ENCODE measurements at places on chromosomes 11 and 22.

DNA sequence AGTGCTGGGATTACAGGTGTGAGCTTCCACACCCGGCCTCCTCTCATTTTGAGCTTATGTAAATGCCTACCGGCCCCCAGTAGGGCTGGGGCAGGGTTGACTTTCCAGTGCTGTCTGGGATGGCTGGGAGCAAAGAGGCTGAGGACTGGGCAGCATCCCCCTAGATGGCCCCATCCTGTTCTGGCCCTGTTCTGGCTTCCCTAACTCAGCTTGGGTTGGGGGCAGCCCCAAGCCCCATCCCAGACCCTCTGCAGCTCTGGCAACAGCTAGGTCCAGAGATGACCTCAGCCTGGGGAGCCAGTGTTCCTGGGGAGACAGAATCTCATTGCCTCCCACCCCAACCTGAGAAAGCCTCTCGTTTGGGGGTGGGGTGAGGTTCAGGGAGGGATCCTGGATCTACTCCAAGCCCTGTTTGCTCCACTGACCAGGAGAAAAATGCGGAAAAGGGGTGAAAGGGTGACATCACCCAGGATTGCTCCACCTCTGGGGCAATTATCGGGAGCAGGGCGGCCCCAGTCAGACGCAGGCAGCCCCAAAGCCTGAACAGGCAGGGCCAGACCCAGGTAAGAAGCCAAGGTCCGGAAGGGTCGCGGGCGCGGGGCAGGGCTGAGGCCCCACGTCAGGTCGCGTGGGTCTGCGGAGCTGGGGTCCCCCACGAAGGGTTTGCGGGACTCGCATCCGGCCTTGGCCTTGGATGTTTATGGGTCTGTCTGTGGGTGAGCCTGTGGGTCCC lies at the start of gene PNPLA2:
TSS of gene PNPLA2 (plus strand) at position 519 of the 733 bp plus-strand sequence. CDS start 805 bp downstream, outside the sequence.
- no peak for DNase-seq

- DNase-seq: no peak
These were observed 685.2 kb upstream of the CHORDC1 start for GRCh38 chr11:90908074-90908473.

DNA sequence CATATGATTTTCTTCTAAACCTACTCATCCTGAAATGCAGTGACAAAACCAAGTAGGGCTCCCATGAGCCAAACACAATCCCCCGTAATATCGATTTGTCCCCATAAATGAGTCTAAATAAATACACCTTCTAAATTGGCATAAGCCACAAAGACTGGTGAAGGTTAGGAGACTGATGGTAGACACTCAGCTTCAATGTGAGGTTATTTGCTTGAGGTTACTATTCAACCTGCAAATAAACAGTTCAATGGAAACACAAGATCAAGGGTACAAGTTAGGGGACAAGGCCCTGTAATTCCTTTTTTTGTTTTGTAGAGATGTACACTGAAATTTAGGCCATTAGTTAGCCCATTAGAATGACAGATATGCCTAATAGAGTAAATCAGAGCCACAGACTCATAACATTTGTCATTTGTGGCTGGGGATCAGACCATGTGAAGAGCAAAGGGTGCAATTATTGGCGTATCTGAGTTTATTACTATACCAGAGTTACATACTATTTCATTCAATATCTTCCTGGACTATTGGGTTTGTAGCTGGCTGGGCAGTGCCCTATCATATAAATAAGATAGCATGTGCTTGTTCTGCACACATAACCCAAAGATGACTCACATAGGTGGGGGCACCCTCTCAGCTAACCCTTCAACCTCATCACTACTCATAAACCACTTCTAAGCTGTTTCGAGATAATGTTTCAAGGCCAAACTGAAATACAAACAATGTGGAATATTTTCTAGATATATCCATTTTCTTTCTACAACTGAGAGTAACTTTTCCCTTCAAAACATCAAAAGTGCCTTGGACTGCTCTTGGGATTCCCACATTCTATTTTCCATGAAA lies 695.3 kb downstream of the KCNA4 start:
- no peak for DNase-seq

- DNase-seq: no peak
These were observed 452.4 kb upstream of the DDI1 start for GRCh38 chr11:103584021-103584420.

DNA sequence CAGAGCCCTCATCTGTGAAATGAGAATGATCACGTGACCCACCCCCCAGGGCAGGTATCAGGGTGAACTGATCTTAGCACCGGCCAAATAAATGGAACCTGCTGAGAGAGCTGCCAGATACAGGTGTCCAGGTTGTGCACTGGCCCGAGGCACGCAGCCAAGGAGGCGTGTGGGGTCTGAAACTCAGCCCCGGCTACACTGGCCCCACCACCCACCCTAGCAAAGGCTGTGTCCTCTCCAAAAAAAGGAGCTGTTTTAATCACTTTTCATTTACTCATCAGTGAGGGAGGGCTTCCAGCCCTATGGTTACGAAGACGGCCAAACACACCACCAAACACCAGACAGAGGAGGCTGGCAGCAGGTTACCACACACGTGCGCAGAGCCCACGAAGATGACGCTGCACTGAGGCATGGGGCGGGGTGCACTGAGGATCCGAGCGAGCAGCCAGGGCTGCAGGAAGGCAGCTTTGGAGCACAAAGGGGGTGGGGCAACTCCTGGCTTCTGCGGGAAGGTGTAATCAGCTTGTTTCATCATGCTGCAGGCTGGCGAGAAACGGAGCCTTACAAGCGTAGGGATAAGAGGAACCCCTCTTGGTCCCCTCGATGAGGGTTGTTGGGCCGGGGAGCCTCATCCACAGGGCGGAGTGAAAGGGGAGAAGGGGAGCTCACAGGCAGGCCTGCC lies 19.5 kb upstream of the SLC22A12 start:
- no peak for DNase-seq

- DNase-seq: no peak
These were observed 74.0 kb upstream of the TTC12 start for GRCh38 chr11:113240389-113240788.
